ENCODE measurements at places on chromosomes 6 and 20.
A peak's percentile ranks its signal among the peaks of the same experiment; 100 is the strongest.

DNA sequence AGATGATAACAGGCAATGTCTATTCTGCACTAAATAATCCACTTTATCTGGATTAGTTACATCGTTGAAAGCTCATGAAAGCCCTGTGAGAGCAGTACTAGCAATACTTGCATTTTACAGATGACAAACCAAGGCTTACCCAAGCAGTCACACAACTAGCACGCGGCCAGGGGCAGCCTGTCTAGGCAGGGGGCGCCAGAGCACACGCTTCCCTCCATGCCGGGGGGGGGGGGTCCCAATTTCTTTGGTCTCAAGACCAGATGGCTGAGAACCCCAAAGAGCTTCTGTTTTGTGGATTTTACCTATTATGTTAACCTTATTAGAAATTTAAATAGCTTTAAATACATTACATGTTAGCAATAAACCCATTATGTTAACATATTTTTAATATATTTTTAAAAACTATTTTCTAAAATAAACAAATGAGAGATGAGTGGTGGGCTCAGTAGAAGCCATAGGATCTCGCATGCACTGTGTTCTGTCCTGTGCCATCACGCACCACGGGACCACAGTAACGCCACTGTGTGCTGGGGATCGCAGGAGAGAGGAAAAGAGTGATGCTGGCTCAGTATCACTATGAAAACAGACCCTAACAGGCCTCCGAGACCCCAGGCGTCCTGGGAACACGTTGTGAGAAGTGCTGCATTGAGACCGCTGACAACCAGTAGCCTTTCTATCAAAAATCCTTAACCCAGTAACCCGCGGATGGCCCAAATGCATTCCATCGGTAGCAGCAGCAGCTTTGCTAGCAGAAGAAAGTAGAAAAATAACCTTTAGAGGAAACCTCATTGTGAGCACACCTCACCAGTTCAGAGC, 5.3 kb upstream of the PRR18 start:
- DNase-seq: peak; percentile 43

DNA sequence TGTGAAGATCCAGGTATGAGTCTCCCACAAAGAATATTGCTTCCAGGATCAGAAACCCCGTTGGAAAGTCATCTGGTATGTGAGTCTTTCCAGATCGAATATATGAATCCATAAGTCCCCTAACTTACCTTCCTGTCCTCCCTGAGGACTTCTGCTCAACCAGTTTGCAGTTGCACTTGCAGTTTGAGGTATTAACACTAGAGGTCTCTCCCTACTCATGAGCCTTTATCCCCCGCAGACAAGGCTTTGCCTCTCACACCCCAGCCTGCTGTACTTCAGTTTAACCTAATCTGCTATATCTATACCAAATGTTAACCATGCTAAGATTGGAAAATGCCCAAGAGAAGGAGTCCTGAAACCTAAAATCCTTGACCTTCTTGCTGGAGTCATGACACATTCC, 135.3 kb upstream of the DEFB112 start:
- no peak for DNase-seq

DNA sequence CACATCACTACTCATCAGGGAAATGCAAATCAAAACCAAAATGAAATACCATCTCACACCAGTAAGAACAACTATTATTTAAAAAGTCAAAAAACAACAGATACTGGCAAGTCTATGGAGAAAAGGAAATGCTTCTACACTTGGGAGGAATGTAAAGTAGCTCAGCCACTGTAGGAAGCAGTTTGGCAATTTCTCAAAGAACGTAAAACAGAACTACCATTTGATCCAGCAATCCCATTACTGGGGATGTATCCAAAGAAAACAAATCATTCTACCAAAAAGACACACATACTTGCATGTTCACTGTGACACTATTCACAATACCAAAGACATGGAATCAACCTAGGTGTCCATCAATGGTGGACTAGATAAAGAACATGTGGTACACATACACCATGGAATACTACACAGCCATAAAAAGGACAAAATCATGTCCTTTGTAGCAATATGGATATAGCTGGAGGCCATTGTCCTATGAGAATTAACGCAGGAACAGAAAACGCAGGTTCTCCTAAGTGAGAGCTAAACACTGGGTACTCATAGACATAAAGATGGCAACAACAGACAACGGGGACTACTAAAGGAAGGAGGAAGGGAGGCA, 260.4 kb downstream of the RNGTT start:
- peak; percentile 8 for DNase-seq

GRCh38 chr6:167091805-167092107, 31.1 kb upstream of the CCR6 start:
- no peak for DNase-seq

Measured in fibroblast of pulmonary artery (primary cell).